Dermis microvascular lymphatic vessel endothelial cell (primary cell): ENCODE measurements at places on chromosomes 6 and 20. TPM values are rescaled to one million over a fixed set of nuclear protein-coding genes. Genes with fewer than 3 reads are reported as not detected.
A peak's percentile ranks its signal among the peaks of the same experiment; 100 is the strongest.

DNA sequence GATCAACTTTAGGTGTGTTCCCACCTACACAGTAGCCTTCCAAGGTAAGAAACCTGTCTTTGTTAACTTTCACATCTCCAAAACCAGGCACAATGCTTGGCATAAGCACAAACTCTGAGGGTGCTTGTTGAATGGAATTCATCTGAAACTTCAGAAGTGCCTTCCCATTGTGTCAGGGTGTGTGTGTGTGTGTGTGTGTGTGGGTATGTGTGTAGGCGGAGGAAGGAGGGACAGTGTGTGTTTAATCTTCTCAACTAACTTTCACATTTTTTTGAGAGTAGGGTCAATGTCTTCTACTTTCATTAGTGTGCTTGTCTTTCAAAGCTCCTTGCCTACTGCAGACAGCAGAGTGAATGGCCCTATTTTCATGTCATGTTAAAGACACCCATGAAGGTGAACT is 45.6 kb downstream of the PDE7B start:
- no peak for DNase-seq

DNA sequence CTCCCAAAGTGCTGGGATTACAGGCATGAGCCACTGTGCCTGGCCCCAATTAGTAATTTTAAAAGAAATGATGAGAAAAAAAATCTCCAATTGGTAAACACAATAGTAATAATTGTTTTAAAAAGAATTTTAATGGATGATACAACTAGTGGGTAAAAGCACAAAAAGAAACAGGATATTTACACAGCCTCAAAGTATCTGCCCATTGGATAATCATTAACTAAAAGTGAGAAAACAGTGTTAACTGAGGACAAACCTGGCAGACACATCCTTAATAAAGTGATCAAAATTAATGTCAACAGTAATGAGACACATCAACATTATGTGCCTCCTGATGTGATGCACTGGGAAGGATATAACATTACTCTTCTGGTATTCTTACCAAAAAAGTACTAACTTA is 24.5 kb downstream of the DTNBP1 start:
- no peak for DNase-seq

DNA sequence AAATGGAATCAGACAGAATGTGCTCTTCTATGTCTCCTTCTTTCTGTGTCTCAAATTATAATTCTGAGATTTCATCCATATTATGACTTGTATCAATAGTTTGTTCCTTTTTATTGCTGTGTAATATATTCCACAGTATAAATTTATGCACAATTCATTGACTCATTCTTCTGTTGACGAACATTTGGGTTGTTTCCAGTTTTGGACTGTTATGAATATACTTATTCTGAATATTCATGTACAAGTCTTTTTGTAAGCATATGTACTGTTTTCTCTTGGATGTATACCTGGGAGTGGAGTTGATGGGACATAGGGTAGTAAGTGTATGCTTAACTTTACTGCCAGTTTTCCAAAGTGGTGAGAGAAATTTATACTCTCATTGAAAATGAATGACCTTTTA is 28.1 kb upstream of the TRAF3IP2 start:
- DNase-seq, result no peak

DNA sequence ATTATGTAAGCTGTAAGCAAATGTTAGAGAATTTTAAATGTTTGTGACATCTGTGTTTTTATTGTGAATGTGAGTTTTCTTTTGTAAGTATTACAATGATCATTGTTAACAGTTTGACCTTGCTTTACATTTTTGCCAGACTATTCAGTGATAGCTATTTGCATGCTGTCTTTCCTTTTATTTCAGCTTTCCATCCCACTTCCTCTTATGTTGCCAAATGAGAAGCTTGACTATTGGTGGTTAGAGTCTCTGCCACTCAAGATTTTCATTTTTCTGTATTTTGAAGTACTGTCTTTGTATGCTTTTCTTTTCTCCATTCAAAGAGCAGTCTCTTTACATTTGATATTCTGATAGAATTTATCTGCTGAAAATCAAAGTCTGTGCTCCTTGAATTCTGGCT is 104.1 kb downstream of the PRIM2 start:
- peak; percentile 21 for DNase-seq

The CPNE5 gene
- 5.0 and 6.7 TPM in 2 replicates for total RNA-seq

The TCFL5 gene
- total RNA-seq, result 9.5 and 10.1 TPM in 2 replicates

The ZNF343 gene
- 6.5 and 7.2 TPM in 2 replicates for total RNA-seq
